ENCODE measurements at places on chromosomes 2 and 18.

GRCh38 chr18:51278045-51278649 lies 80.7 kb upstream of the MEX3C start:
- DNase-seq = peak; percentile 59

GRCh38 chr2:234913208-234913626 lies 38.6 kb upstream of the SH3BP4 start:
- no peak for DNase-seq

DNA sequence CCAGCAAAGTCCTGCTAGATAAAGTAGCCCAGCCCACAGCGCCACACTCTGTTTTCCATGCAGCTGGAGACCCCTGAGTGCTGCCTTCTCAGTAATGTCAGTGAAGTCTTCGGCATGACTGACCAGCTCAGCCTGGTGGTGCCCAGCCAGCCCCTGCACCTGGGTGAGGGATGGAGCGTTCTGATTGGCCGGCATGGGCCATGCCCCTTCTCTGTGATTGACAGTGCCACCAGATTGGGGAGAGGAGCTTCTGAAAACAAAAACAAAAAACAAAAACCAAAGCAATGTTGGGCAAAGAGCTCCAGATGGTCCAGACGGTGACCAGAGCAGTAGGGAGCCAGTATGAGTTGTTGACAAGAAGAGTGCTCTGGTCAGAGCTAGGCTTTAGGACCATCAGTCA lies 122.6 kb downstream of the DYSF start:
- no peak for DNase-seq

- no peak for DNase-seq
These were observed 21.9 kb upstream of the ID2 start for GRCh38 chr2:8659735-8660492.

DNA sequence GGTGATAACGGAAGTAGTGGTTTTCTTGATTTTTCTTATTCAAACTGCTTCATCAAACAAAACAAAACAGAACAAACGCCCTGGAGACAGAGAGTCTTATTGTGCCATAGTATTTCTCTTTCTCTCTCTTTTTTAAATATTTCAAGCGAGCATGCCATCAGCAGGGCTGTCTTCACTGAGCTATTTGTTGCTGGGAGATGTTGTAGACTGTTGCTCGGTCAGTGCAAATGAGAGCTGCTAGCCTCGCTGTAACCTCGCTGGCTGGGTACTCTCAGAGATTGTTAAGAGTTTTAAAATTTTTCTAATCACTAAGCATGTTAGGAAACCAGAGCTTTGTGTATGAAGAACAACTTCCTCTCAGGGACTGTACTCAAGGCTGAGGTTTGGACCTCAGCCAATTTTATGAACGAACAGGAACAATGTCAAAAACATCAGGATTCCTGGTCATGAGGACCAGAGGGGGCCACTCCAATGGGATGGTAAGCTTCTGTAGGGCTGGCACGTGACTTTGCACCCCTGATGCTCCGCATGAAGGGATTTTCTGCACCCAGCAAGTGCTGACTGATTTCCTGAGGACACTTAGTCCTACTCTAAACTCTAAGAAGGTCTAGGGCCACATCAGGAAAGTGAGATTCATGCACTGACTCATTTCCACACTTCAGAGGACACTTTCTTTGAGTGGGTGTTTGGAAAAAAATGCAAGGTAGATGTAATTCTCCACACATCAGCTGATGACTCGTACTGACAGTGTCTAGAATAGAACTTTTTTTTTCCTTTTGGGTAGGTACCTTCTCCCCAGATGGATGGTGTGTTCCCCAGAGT lies 59.8 kb upstream of the IL1R1 start:
- peak; percentile 52 for DNase-seq

GRCh38 chr2:187548656-187549055 lies 5.6 kb downstream of the TFPI start:
- DNase-seq = no peak

DNA sequence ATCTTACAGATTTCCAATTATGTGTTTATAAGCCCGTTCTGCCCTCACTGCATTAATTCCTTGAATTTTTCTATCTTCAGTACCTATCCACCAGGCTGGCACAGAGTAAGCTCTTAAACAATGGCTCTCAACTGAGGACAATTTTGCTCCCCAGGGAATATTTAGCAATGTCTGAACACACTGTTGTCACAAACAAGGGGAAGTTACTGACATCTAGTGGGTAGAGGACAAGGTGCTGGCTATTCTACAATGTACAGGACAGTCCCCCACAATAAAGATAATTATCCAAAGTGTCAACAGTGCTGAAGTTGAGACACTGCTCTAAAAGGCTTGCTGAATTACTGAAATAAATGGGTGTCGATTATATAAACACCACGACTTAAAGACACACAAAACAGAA lies 5.0 kb downstream of the NDUFS1 start:
- DNase-seq = no peak

GRCh38 chr2:30994227-30995056 lies 143.8 kb downstream of the GALNT14 start:
- DNase-seq = no peak

DNA sequence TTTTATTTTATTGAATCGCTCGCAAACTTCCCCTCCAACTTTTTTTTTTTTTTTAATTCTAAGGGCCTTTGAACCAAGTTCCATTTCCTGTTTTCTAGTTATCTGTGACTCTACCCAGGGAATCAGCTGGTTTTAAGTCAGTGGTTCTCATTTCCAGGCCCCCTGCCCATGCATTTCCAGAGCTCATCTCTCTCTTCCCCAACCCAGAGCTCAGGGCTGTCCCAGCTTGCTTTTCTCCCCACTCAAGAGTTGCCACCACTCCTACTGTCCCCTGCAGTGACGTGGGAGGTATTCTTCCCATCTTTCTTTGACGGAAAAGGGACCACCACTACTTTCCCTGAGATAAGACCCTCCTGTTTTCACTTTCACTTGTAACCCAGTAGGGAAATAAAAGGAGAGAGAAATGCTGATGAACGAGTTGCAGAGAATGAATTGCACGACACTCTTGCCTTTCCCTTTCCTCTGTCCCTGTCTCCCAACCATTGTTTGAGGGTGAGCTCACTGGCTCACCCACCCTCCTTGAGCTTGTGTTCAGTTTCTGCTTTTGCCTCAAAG lies 42.1 kb downstream of the TET3 start:
- DNase-seq = no peak

DNA sequence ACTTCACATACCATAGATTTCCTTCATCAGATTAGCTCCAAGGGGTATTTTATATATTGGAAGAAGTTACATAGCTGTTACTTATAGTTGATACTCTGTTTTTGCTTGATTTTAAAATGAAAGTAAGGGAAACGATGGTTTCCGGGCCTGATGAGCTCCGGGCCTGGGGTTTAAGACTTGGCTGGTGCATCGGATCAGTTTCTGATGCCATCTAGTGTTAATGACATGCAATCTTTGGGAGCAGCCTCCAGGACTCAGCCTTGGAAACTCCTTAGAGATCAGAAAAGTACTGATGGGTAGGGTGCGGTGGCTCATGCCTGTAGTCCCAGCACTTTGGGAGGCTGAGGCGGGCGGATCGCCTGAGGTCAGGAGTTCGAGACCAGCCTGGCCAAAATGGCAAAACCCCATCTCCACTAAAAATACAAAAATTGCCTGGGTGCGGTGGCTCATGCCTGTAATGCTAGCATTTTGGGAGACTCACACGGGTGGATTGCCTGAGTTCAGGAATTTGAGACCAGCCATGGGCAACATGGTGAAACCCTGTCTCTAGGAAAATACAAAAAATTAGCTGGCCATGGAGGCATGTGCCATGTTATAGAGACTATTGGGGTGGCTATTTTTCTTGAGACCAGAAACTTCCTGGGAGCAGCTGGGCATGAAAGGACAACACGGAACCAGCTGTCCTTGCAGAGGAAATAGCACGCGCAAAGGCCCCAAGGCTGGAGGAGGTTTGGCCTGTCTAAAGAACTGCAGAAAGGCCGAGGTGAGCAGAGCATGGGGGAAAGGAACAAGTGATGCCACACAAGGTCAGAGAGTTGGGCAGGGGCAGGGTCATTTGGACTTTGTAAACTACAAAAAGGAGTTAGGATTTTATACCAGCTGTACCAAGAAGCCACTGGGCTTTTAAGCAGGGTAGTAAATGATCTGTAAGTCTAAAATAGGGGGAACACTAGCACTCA lies 46.9 kb upstream of the CNOT11 start:
- DNase-seq = peak; percentile 33

- DNase-seq = no peak
These were observed 61.5 kb downstream of the MBP start for GRCh38 chr18:77071061-77071460.

DNA sequence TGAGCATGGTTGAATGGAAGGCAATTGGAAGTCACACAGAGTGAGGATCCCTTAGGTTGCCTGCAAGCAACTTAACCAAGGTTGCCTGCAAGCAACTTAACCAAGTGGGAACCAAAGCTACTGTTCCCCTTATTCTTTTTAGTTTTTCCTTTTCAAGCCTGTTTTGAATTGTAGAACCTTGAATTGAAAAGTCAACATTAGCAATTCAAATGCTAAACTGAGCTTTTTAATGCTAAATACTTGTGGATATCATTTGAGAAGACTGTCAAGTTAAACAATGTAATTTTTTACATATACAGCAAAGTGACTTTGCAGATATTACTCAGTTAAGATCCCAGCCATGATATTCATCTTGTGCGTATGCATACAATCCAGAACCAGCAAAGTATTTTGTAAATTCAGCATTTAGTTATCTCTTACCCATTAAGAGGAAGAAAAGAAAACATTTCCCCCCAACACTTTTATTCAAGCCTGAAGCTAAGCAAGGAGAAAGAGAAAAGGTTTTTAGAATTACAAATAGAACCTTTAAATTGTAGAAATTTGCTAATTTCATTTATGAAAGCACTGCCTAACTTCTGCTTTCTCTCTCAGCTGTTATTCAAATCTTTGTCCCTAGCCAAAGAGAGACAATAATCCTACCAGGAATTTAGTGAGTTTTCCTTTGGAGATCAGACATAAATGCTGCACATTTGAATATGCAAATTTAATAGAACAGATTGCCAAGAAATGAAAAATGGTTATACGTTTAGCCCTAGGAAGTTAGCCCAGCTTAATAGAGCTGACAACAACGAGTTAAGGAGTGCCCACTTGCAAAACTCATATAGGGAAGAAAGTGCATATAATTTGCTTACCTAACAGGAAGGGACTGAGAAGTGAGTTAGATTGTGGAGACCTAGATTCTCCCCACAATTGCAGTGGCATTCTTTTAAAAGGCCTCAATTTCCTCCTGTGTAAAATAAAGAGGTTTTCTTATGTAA lies 643.2 kb upstream of the PIK3C3 start:
- DNase-seq = no peak

DNA sequence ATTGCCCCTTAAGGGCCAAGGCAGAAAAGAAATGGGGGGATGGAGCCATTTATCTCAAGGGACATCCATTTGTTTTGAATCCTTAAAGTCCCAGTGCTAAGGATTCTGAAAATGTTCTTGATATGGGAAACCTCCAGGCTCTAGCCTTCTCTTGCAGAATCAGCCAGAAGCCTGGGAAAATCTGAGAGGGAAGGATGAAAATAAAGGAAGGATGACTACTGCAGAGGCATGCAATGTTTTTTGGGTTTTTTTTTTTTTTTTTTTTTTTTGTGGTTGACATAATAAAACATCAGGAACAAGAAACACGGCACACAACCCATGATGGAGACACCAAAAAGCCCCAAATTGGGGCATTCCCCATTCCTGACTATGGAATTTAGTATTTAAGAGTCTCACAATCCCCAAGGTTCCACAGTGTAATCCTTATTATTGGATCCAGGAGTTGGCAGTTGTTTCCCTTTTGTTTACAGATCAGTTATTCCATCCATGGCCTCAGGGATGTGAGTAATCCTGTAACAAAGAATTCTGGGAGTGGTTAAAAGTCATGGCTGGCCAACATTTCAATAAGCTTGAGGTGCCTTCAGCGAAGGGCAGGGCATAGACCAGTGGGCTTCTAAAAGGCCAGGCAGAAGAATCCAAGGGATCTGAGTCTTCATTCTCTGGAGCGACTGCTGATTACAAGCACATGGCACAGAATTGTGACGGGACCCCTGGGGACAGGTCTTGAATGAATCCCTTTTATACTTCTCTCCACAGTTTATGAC lies 337.5 kb downstream of the GULP1 start:
- no peak for DNase-seq

DNA sequence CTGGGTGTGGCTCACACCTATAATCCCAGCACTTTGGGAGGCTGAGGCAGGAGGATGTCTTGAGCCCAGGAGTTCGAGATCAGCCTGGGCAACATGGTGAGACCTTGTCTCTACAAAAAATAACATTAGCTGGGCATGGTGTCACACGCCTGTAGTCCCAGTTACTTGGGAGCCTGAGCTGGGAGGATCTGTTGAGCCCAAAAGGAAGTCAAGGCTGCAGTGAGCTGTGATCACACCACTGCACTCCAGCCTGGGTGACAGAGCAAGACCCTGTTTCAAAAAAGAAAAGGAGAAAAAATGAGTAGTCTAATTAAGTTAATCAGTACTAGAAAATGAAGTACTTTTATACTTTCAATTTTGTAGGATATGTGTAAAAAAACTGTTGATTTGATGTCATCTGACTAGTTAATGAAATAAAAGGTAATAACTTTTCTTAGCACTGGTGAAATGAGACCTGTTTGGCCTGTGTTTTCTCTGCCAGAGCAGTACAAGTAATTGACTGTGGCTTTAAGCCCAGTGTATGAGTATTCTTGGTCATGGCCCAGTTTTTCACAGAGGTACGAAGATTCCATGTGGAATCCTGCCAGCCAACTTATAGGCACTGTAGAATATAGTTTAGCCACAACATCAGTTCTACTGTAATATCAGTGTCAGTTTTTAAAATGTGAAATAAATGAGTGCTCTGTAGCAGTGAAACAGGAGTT lies 35.8 kb downstream of the MFSD6 start:
- DNase-seq = no peak

DNA sequence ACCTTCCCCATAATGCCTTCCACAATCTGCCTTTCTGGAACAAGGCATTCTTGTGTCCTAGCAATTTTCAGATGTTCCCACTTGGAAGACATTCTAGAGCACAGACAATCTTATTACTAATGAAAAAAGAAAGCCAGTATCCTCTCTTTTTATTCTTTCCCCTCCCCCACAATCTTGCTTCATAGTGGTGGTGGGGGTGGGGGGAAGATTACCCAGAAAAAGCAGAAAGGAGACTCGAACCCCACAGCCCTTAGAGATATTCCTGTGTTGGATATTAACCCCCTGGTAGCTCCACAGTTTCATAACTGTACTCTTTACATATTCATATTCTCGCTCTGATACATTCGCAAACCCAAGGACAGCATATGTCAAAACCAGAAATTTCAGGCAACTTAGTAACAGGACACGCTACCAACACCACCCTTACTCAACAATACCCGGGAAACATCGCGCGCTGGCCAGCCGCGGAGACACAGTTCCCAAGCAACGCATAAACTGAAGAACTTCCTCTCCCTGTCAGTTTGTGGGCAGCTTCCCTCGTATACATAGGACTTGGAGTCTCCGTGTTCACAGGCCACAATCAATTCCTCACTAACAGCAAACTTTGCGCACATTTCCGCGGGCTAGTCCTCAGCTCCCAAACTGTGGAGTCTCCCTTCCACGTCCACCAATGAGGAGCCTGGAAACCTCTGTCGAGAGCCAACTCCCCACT lies 793 bp downstream of the NR4A2 start:
- peak; percentile 47 for DNase-seq

DNA sequence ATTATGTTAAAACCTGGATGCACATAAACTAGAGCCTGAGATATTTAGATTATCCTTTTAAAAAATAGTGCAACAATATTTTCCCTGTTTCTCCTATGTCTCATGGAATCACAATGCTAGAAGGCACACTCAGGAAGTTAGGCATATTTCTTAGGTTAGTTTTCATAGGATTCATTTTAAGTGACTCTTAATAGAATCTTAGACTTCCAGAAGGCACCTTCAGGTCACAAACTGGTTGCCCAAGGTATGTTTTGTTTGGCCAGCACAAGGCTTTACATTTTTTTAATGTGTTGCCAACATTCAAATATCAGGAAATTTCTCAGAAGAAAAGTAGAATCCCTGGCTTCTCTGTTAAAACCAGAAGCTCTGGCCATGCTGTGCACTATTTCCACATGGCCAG lies 129.3 kb downstream of the LNPK start:
- no peak for DNase-seq
